ENCODE measurements at places on chromosomes 13 and 19.

GRCh38 chr13:31914843-31915242, 116.7 kb upstream of the FRY start:
- DNase-seq = no peak

- DNase-seq = no peak
These were observed 76.9 kb downstream of the SIPA1L3 start for GRCh38 chr19:37983916-37984315.

DNA sequence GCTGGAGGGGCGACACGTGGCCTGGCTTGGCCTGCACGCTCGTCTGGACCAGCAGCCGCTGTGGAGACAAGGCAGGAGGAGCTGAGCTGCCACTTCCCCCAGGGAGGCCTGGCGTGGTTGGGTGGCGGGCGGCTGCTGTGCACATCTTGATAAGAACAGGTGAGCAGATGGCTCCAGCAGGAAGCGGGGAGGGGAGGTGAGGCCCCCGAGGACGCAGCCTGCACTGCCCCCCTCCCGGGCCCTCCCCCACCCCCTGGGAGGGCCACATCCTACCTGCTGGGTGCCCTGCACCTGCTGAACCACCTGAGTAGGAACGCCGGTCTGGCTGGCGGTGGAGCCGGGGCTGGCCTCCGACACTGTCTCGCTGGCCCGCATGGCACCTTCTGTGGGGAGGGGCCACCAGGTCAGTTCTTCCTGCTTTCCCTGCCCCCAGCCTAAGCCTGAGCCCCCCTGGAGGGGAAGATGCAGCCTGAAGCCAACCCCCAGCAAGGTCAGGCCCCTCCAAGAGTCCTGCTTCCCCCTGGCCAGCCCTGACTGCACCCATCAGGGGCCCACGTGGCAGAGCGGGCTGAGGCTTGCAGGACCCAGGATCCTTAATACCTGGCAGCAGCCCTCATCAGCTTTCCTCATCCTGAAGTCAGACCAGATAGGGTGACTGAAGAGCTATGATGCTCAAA, 22.8 kb downstream of the RFX1 start:
- DNase-seq = no peak

GRCh38 chr19:30076751-30077670, 135.0 kb downstream of the URI1 start:
- DNase-seq = no peak

- no peak for DNase-seq
These were observed 10.8 kb upstream of the RELB start for GRCh38 chr19:44990459-44990858.

- no peak for DNase-seq
These were observed at the start of gene RYR1 for GRCh38 chr19:38433268-38433733. Gene RYR1, plus strand, starts transcription at chr19:38433691. Its CDS starts 139 bp downstream, at chr19:38433830.

- DNase-seq = no peak
These were observed 103.1 kb upstream of the UBL3 start for GRCh38 chr13:29953542-29953941.

GRCh38 chr19:11168568-11168967, 13.0 kb upstream of the SPC24 start:
- DNase-seq = no peak
